Inflammatory macrophage treated with lipopolysaccharide for 4 hours (primary cell): ENCODE measurements at places on chromosomes 1 and 21.
A peak's percentile ranks its signal among the peaks of the same experiment; 100 is the strongest.

- DNase-seq: no peak
Measured at GRCh38 chr21:16419188-16419921, 689.6 kb downstream of the USP25 start.

DNA sequence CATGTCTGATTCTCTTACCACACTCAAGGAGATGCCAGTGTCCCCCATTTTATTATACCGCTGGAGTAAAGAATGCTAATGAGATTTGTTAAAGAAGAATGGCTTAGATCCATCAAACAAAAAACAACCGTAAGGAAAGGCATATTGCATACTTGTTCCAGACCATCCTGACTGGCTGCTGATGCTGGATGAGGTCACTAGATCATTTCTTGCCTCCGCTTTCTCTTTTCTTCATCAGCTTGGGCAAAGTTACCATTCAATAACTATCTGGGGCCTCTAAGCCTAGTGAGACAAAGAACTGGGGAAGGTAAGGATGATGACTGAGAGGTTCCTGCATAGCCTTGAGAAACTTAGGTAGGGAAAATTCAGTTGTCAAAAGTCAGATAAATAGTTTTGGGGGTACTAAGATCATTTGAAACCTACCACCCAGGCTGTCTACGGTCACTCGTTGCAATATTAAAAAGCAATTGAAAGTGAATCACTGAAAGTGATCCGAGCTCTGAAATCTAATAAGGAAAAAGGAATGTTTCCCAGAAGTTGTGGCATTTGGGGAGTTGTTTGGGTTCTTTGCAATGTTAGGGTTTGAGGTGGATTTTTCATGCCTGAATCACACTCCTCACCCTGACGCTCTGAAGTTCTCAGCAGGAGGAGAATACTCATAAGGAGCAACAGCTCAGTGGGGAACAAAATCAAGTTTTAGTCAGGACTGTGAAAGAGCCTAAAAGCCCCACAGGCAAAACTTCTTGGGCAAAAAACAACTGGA is 176.8 kb downstream of the HHIPL2 start:
- DNase-seq: no peak

DNA sequence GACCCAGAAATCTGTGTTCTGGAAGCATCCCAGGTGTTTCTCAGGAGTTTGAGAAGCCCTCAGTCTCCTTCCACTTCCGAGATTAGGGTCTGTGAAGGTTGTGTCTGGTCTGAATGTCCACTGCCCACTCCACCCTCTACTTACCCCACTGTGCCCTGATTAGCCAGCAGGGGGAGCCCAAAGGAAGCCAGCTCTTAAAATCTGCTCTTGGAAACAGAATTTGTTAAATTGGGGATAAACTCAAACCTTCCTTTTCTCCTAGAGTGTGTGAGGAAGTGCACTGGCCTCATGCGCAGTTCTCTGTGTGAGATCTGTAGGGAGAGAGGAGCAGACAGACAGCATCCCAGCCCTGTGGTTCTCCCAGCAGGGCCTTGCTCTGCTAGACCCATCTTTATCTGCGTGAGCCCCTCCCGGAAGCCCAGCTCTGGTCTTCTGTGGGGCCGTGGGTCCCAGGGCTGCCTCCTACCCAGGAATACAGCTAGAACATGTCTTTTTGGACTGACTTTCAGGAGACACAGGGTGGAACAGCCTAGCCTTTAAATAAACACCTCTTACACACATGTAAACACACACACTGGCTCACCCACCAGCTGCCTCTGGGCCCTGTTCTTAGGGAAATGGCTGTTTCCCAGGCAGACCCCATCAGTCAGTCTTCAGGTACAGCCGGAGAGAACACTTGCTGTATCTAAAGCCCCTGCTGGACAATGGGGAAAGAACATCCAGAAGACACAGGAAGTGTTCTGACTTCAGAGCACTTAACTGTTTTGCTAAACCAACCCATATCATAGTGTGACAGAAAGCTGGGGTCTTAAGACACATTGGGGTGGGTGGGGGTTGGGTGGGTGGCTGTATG is 52.2 kb downstream of the SMYD2 start:
- peak; percentile 15 for DNase-seq

DNA sequence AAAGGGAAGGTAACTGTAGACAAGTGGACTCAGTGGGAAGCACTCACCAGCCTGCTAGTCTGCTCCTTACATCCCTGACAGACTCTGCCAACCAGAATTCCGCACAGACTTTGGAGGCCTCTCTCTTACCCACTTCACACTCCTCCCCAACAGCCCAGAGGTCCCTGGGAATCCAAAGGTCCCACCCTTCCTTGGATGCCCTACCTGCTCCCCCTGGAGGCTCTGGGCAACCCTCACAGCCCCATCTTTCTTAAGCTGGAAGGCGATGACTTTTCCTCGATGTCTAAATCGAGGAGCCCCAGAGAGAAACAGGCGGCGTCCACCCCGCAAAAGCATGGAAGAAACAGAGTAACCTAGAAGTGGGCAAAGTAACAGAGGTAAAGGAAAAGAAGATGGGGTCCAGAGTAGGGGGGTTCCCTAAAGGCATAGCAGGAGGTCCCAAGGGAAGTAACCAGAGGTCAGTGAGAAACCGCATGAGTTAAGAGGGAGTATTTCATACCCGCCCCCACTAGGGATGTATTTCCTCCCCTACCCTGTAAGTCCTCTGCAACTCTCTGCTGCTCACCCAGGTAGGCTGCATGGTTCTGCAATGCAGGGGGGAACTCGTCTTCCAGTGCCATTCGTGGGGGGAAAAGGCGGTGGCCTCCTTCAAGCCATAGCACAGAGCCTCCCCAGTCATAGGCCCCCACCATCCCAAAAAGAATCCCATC is 8.4 kb downstream of the ITGA10 start:
- no peak for DNase-seq

DNA sequence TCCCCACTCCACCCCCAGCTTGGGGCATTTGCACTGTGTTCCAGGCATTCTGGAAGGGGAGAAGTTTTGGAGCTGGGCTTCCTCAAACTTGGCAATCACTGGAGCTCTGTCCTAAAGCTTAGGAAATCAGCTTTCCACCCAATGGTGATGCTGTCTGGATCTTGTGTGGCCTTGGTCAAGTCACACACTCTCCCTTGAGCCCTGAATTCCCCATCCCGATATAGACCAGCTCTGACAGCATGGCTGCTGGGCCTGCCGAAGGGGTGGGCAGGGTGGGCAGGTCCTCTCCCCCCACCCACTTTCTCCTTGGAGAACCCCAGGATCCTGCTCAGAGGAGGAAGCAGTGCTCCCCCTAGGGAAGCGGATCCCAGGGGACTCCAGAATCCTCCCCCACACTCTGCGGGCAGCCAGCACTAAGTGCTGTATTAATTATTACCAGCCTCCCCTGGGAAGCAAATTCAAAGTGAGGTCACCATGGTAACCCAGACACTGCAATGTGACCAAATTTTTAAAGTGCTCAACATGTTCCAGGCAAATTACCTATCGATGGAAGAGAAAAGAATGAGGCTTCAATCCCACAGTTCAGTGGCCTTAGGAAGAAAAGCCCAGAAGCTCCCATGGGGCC is 21.3 kb upstream of the LDLRAP1 start:
- DNase-seq: no peak
